Activated naive CD4-positive, alpha-beta T cell treated with anti-CD3 and anti-CD28 coated beads for 36 hours (primary cell): ENCODE measurements at places on chromosomes 1 and 21. TPM values are rescaled to one million over a fixed set of nuclear protein-coding genes. Genes with fewer than 3 reads are reported as not detected.

Gene SYCP1
- total RNA-seq = not detected

DNA sequence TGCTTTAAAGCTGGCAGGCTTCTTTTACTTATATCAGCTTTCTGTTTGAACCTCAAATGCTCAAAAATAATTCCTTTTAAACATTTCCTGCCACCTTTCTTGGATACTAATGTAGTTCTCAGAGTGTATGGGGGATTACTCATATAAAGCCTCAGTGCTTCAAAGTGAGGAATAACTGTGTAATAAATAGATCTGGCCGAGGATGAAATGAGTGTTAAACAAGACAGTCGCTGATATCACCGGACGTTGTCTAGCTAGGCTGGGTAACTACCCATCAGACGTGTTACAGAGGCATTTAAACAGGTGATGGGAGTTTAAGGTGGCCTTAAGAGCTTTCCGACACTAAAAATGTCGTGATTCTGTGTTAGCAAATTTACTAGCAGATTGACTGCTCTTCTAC, 53.1 kb downstream of the VANGL2 start:
- DNase-seq = peak; percentile 45
- H3K27me3 ChIP-seq = no peaks in the 10 kb centered on the region
- H3K4me1 ChIP-seq = peaks cover 79% of the 10 kb centered on the region
- peak overlapping the region; percentile 93 for H3K27ac ChIP-seq

Gene BARHL2
- total RNA-seq = not detected

DNA sequence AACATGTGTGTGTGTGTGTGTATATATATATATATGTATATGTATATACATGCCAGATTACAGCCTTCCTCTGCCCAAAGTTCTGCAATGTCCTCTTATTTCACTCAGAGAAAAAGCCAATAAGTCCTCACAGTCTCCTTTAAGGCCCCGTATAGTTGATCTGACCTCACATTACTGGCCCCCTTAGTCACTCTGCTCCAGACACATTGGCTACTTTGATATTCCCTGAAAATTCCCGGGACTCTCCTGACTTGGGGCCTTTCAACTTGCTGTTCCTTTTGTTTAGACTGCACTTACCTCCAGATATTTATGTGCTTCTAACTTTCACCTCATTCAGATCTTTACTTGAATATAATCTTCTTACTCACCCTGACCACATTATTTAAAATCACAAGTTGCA, 4.2 kb upstream of the BSDC1 start:
- peaks cover 2% of the 10 kb centered on the region for H3K36me3 ChIP-seq
- no peak for DNase-seq

Gene UTS2
- total RNA-seq = not detected

Gene AADACL4
- total RNA-seq = not detected

GRCh38 chr1:68745011-68745410, 248.1 kb upstream of the DEPDC1 start:
- no peak overlapping the region for H3K27ac ChIP-seq
- H3K27me3 ChIP-seq = no peaks in the 10 kb centered on the region
- H3K4me3 ChIP-seq = no peak overlapping the region
- no peak for DNase-seq

DNA sequence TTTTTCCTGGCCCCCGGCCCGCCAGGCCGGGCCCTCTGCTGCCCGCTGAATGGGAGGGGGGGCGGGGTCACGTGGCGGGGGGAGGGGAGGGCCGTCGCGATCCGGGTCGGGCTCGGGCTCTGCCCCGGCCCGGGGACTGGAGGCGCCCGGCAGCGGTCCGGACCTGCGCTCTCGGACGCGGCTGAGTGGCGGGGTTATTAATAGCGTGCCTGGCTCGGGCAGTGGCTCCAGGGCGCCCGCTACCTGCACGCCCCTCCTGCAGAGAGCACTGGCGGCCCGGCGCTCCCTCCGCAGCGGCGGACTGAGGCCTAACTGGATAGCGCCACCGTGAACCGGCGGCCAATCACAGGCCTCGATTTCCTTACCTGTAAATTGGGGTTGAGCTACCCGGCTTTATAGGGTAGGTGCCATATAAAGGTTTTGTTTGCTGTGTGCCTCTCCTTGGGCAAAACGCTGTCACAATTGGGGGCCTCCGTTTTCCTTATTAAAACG, 28.1 kb downstream of the AHDC1 start:
- no peaks in the 10 kb centered on the region for H3K36me3 ChIP-seq
- H3K4me1 ChIP-seq = peaks cover 5% of the 10 kb centered on the region
- peak overlapping the region; percentile 10 for H3K4me3 ChIP-seq
- no peak overlapping the region for H3K27ac ChIP-seq
- no peaks in the 10 kb centered on the region for H3K27me3 ChIP-seq

Gene DENND2C
- total RNA-seq = 0.31 TPM

DNA sequence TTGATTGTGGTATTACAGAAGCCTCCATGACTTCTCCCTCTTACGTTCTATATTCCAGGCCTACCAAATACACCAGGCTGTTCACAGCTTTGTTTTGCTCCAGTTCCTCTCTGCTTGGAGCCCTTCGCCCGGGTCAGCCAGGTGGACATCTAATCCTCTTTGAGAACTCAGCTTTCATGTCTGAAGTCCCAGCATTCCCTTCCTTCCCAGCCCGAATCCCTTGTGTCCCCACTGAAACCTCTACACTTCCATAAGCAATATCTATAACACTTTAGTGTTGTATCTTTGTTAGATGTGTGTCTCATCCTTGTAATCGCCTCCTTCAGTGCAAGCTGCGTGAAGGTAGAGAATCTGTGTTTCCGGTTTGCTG, 1.9 kb downstream of the RNF11 start:
- no peak overlapping the region for H3K27ac ChIP-seq
- H3K36me3 ChIP-seq = no peaks in the 10 kb centered on the region
- peaks cover 45% of the 10 kb centered on the region for H3K4me1 ChIP-seq
- no peaks in the 10 kb centered on the region for H3K27me3 ChIP-seq

Gene CD34
- total RNA-seq = 0.02 TPM

DNA sequence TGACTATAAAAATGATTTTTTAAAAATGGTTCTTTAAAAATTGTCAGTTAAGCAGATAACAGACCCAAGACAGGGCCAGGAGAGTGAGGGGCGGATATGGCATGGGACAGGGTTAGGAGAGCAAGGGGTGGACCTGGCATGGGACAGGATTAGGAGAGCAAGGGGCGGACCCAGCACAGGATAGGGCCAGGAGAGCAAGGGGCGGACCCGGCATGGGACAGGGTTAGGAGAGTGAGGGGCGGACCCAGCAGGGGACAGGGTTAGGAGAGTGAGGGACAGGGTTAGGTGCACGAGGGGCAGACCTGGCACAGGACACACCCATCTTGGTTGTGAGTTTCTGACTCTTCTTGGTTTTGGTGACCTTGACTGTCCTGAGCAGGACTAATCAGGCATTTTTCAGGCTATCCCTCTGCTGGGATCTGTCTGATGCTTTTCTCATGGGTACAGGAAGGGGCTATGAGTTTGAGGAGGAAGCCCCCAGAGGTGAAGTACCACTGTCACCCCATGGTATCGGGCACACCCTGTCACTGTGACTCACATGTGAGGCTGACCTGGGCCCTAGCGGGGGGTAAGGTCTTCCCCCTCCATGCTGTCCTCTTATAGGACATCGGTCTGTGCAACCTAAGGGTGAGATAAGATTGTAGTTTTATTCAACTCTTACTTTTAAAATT, 159.0 kb upstream of the COL6A1 start:
- H3K4me3 ChIP-seq = no peak overlapping the region
- H3K27ac ChIP-seq = no peak overlapping the region
- H3K36me3 ChIP-seq = no peaks in the 10 kb centered on the region
- DNase-seq = no peak
- peaks cover 44% of the 10 kb centered on the region for H3K4me1 ChIP-seq

Gene KRTAP21-2
- not detected for total RNA-seq

Gene SMIM11
- total RNA-seq = 16.5 TPM

Gene GJA8
- not detected for total RNA-seq

Gene TRAF5
- total RNA-seq = 18.8 TPM

DNA sequence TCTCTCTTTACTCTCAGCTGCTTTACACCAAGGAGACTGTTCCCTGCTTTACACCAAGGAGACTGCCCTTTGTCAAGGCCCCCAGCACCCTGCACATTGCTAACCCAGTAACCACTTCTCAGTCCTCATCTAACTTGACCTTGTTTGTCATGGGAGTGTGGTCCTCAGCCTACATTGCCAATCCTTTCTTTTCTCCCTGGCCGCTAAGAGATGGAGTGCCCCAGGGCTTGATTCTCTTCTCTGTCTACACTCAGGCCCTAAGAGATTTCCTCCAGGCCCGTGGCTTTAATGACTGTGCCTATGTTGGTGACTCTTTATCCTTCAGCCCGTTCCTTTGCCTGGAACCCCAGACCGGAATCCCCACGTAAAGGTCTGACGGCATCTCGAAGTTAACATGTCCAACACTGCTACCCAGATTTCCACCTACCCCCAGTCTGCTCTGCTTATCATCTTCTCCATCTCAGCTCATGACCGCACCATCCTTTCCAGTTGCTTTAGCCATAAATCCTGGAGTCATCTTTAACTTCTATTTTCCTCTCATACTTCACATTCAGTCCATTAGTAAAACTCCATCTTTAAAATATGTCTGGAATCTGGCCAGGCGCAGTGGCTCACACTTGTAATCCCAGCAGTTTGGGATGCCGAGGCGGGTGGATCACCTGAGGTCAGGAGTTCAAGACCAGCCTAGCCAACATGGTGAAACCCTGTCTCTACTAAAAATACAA, 9.5 kb upstream of the SEMA4A start:
- H3K4me1 ChIP-seq = peaks cover 29% of the 10 kb centered on the region
- H3K27me3 ChIP-seq = no peaks in the 10 kb centered on the region
- DNase-seq = no peak
- H3K27ac ChIP-seq = no peak overlapping the region
- H3K36me3 ChIP-seq = no peaks in the 10 kb centered on the region

Gene NCSTN
- 29.4 TPM for total RNA-seq

GRCh38 chr1:78619032-78619431, 1.2 kb upstream of the IFI44L start:
- no peak overlapping the region for H3K4me3 ChIP-seq
- DNase-seq = no peak
- H3K27me3 ChIP-seq = no peaks in the 10 kb centered on the region
- peaks cover 23% of the 10 kb centered on the region for H3K36me3 ChIP-seq
- H3K4me1 ChIP-seq = peaks cover 39% of the 10 kb centered on the region

Gene RNF223
- total RNA-seq = not detected

- DNase-seq = no peak
- H3K27me3 ChIP-seq = peaks cover 6% of the 10 kb centered on the region
- H3K36me3 ChIP-seq = no peaks in the 10 kb centered on the region
- H3K4me3 ChIP-seq = no peak overlapping the region
These were observed 69.8 kb downstream of the HFM1 start for GRCh38 chr1:91334856-91335255.

DNA sequence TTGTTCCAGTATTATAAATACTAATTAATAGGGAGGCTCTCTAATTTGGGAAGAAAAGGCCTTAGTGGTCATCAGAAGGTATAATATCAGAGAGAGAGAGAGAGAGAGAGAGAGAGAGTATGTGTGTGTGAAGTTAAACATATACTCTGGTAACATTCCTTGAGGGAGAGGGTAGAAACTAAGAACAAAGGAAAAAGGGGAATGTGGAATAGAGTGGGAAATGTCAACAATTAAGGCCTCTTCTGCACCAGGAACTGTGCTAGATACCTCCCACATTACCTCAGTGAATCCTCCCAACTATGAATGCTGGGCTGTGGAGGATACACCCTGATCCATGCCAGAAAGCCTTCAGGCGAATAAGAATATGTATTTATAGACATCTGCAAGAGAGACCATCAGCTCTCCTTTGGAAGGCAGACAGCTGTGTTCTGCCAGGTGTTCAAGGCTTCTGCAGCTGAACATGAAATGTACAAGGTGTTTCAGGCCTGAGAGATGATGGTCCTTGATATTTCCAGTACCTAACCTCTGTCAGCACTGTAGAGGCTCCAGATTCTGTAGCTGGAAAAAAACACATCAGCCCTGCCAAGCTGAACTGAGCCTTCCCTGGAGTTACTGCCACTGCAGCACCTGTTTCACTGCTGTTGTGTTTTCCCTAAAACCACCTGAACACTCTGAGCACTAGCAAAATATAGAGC, 29.1 kb downstream of the TBX15 start:
- H3K4me1 ChIP-seq = no peaks in the 10 kb centered on the region
- no peaks in the 10 kb centered on the region for H3K36me3 ChIP-seq
- no peak overlapping the region for H3K27ac ChIP-seq
- peaks cover 14% of the 10 kb centered on the region for H3K27me3 ChIP-seq
- H3K4me3 ChIP-seq = no peak overlapping the region

GRCh38 chr1:204376919-204377799, 17.4 kb upstream of the PLEKHA6 start:
- no peak for DNase-seq
- H3K27ac ChIP-seq = no peak overlapping the region
- no peaks in the 10 kb centered on the region for H3K36me3 ChIP-seq
- H3K4me3 ChIP-seq = peak overlapping the region; percentile 49
- peaks cover 13% of the 10 kb centered on the region for H3K4me1 ChIP-seq
- H3K27me3 ChIP-seq = peaks cover 12% of the 10 kb centered on the region

DNA sequence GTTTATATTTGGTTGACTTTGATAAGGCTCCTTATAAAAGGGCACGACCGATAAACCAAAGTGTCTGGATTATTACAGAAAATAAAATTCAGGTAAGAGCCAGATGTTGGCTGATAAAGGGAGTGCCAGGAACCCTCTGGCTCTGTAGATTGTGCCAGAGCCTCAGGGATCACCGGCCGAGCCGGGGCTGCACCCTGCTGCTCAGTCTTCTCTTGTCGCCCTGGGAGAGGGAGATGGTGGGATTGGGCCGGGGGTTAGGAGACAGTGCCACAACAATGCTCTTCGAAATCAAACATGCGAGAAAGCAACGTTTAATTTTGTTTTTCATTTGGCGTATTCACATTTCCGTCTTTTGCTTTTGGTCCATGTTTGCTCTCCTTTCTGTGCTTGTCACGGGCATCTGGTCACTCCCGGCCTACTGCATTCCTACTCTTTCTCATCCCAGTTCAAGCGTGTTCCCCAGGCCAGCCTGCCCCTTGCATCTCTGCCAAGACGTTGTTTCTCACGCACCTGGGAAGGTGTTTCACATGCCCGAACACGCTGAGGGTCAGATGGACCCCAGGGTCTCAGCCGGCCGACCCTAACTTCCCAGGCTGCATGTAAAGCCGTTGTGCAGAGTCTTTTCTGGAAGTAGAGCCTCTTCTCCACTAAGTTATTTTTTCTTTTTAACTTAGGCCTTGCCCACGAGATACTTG, 18.8 kb upstream of the C2CD2 start:
- no peak for DNase-seq
- no peak overlapping the region for H3K27ac ChIP-seq
- peaks cover 12% of the 10 kb centered on the region for H3K4me1 ChIP-seq
- H3K27me3 ChIP-seq = no peaks in the 10 kb centered on the region

DNA sequence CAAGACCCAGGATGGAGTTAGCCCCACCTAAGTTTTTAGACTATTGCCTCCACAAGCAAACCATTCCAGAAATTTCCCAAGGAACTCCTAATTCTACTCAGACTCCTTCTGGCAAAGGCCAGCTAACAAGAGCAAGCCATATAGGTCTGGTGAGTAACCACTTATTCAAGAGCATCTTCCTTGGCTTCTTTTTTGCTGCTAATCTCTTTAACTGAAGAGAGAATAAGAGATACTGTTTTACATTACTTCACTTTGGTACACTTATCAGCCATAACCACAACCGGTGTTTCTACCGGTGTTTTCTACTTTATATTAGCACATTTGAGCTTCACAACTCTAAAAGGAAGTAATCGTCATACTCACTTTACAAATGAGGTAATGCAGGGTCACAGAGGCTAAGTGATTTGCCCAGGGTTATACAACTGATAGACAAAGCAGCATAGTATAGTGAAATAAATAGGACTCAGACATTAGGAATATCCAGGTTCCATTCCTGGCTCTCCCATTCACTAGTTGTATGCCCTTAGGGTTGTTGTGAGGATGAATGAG, 1.7 kb upstream of the EPS15 start:
- H3K27ac ChIP-seq = no peak overlapping the region
- peaks cover 5% of the 10 kb centered on the region for H3K36me3 ChIP-seq
- no peak overlapping the region for H3K4me3 ChIP-seq
- no peaks in the 10 kb centered on the region for H3K27me3 ChIP-seq
- H3K4me1 ChIP-seq = peaks cover 34% of the 10 kb centered on the region
